Activated CD4-positive, alpha-beta T cell treated with anti-CD3 and anti-CD28 coated beads for 36 hours (primary cell): ENCODE measurements at places on chromosomes 11 and 22. TPM values are rescaled to one million over a fixed set of nuclear protein-coding genes. Genes with fewer than 3 reads are reported as not detected.

ZNRF3 gene
- 2.3 TPM for total RNA-seq

LDHAL6A gene
- total RNA-seq = not detected

DNA sequence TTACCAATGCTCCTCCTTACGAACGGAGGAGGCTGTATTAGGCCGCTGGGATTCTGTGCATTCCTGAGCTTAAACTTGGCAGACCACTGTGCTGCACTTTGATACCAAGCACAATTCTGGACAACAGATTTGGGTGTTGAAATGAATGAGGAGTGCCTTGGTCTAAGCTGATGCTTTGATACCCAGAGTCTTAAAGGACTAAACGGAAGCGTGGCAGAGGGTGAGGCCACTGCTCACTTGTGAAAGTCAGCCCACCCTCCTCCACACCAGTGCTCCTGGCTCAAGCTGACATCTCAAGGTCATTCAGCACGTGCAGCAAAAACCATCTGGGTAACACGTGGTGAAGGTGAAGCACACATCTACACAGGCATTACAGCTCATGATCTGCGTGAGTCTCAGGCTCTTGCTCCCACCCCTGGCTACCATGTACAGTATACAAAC lies 85.9 kb downstream of the MICAL3 start:
- DNase-seq = no peak

GRCh38 chr22:50115693-50116092 lies 25.9 kb downstream of the MOV10L1 start:
- no peak for DNase-seq

- no peak for DNase-seq
Observed at GRCh38 chr11:9691865-9692264, 28.0 kb downstream of the SWAP70 start.
